Mesenteric fat pad (tissue), 1 donor: ENCODE measurements at places on chromosomes 6 and 20. TPM values are rescaled to one million over a fixed set of nuclear protein-coding genes. Genes with fewer than 3 reads are reported as not detected.

Gene KHDRBS2
- not detected for total RNA-seq

Gene RFX6
- not detected for total RNA-seq

Gene HLA-DQB2
- 3.0 TPM for total RNA-seq

Gene BCAS1
- 0.51 TPM for total RNA-seq

Gene ZNF831
- total RNA-seq: 0.32 TPM

Gene CDH26
- total RNA-seq: 1.5 TPM

Gene CST5
- total RNA-seq: not detected

Gene HLA-DOB
- not detected for total RNA-seq

Gene KHDC1L
- total RNA-seq: not detected

Gene SF3B5
- total RNA-seq: 106 TPM

Gene UBR2
- 26.7 TPM for total RNA-seq

Gene ANKEF1
- total RNA-seq: 4.9 TPM

Gene RIMS1
- total RNA-seq: 2.1 TPM

Gene PNPLA1
- 0.32 TPM for total RNA-seq

Gene OPN5
- not detected for total RNA-seq

Gene ASIP
- total RNA-seq: not detected

Gene ALDH8A1
- total RNA-seq: 1.1 TPM

Gene STX11
- total RNA-seq: 32.7 TPM

Gene PKHD1
- total RNA-seq: not detected

Gene PLN
- total RNA-seq: 5.6 TPM

Gene BANF2
- total RNA-seq: not detected

Gene CDH4
- not detected for total RNA-seq

Gene COL19A1
- total RNA-seq: not detected
